ENCODE measurements at places on chromosomes 12 and 14.

DNA sequence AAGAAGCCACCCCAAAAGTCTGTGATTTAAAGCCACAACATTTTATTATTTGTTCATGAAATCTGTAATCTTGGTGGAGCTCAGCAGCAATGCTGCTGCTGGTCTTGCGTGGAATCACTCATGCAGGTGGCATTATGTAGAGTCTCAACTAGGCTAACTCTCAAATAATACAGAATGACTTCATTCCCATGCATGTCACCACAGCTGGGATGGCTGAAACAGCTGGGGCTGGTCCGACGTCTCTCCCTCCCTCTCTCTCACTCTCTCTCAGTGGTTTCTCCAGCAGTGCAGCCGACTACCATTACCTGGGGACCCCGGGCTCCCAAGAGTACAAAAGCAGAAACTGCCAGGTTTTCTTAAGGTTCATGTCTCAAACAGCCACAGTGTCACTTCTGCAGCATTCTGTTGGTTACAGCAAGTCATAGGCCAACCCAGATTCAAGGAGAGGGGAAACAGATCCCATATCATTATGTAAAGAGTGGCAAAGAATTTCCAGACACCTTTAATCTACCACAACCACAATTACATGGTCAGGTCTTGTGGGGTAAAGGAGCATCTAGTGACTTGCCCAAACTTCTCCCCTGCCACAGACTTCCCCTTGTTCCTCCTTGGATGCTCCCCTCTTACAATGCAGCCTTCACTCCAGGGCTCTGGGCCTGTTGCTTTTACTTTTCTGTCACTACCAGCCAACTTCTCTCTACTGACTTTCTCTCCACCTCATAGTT is 192.0 kb upstream of the HMGA2 start:
- no peak for DNase-seq

- no peak for DNase-seq
These were observed 14.8 kb downstream of the PRKAB1 start for GRCh38 chr12:119682639-119683252.

DNA sequence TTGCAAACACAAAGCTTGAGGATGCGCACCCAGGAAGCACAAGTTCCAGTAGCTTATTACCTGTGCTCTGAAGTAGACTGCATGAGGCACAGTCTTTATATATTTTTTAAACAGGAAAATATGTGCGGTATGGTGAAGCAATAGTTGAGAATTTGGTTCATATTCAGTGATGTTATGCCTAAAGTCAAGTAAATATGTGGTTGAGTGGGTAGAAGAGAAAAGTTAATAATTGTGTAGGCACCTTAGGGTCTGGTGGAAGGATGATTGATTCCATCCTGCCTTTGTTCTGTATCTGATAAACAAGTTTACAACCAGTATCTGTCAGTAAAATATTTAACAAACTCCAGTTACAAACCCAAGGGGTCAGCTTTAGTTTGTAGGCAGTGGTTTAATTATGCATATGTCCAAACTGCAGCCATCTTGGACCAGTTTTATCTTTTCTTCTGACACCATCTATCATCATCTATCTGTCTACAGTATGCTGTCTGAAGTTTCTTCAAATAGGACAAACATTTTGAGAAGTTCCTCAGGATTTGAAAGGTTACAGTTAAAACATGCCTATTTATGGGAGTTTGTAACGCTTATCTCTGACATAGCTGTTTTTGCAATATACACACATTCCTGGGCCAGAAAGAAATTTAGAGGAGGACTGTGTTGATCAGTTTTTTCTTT is 10.8 kb downstream of the SINHCAF start:
- no peak for DNase-seq

DNA sequence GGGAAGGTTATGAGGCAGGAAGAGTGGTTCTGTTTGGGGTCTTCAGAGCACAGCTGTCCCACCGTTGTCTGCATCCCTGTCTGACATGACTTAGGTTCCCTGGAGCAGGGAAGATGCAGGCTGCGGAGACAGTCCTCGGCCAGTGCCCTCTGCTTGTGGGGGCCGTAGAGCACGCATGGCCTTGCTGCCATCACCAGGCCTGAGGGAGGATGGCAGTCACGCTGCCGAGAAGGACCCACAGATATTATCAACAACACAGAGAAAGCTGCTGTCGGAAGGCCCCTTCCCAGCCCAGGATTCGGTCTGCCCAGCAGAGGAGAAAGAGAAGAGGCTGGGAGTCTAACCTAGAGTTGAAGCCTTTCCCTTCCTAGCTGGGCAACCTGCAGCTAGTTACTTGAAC is 35.0 kb downstream of the ERH start:
- DNase-seq = no peak

- DNase-seq = no peak
These were observed 921 bp downstream of the DEPDC4 start for GRCh38 chr12:100265732-100266584.

GRCh38 chr12:69102856-69103255 is 136.5 kb upstream of the CPSF6 start:
- DNase-seq = no peak

DNA sequence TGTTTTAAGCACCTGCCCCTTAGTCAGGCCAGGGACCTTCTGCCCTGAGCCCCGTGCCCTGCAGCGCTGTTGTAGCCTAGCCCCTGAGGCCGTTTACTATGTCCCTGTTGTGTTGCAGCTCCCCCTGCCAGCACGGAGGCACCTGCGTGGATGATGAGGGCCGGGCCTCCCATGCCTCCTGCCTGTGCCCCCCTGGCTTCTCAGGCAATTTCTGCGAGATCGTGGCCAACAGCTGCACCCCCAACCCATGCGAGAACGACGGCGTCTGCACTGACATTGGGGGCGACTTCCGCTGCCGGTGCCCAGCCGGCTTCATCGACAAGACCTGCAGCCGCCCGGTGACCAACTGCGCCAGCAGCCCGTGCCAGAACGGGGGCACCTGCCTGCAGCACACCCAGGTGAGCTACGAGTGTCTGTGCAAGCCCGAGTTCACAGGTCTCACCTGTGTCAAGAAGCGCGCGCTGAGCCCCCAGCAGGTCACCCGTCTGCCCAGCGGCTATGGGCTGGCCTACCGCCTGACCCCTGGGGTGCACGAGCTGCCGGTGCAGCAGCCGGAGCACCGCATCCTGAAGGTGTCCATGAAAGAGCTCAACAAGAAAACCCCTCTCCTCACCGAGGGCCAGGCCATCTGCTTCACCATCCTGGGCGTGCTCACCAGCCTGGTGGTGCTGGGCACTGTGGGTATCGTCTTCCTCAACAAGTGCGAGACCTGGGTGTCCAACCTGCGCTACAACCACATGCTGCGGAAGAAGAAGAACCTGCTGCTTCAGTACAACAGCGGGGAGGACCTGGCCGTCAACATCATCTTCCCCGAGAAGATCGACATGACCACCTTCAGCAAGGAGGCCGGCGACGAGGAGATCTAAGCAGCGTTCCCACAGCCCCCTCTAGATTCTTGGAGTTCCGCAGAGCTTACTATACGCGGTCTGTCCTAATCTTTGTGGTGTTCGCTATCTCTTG is 7.6 kb downstream of the DLK1 start:
- no peak for DNase-seq

DNA sequence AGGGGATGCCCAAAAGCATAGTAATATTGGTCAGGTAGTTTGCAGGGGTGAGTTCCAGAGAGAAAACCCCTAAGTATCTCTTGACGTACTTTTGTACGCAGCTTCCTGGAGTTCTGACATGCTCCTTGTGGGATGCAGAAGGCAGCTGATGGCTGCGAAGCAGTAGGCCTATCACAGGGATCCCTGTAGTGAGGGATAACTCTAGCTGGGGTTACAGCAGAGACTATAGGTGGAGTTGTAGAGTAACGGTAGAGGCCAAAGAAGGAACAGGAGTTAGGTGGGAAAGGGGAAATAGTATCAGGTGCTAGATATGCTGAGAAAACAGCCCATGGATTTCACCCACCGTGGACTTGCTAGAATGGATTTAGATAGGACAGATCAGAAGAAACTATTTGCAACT is 37.3 kb downstream of the MGST1 start:
- no peak for DNase-seq

- DNase-seq = no peak
These were observed 2.6 kb upstream of the WNT10B start for GRCh38 chr12:48973941-48974673.

- no peak for DNase-seq
These were observed 24.0 kb upstream of the LGR5 start for GRCh38 chr12:71415336-71416231.

All from GM06990 (cell line).